ENCODE measurements at places on chromosomes 13 and 19.

DNA sequence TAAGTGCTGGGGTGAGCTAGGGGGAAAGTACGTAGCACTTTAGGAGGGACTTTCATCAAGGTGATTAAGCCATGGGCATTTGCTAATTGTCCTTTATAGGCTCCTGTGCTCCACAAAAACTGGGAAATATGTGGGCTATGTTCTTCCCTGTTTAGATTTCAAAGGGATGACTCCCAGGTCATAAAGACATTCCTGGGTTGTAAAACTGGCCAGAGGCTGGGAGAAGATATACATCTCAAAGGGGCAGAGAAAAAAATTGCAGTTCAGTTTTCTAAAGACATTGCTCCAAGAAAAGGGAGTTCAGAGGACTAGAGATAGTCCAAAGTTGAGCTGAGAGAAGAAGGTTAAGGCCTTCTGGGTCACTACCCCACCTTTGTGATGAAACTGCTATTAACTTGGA, 204.8 kb downstream of the MYO16 start:
- DNase-seq = no peak

DNA sequence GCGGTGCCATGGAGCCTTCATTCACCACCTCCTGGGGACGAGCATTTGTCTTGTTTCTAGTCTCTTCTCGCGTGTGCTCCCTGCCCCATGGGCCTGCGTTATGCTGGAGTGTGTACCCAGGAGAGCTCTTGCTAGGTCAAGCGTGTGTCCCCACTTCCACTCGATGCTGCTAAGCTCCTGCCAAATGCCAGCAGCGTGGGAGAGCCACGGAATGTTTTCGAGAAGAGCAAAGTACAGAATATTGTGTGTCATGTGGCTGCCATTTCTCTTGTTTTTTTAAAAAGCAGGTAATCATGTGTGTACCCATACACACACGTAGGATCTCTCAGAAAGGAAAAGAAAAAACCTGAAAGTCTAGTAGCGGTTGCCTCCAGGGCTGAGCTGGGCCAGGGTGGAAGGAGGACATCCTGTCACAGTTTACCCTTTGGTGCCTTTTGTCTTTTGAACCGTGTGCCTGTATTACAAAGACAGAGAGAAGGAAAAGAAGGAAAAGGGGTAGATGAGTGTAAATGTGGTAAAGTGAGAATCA, 28.6 kb downstream of the PAK4 start:
- no peak for DNase-seq

DNA sequence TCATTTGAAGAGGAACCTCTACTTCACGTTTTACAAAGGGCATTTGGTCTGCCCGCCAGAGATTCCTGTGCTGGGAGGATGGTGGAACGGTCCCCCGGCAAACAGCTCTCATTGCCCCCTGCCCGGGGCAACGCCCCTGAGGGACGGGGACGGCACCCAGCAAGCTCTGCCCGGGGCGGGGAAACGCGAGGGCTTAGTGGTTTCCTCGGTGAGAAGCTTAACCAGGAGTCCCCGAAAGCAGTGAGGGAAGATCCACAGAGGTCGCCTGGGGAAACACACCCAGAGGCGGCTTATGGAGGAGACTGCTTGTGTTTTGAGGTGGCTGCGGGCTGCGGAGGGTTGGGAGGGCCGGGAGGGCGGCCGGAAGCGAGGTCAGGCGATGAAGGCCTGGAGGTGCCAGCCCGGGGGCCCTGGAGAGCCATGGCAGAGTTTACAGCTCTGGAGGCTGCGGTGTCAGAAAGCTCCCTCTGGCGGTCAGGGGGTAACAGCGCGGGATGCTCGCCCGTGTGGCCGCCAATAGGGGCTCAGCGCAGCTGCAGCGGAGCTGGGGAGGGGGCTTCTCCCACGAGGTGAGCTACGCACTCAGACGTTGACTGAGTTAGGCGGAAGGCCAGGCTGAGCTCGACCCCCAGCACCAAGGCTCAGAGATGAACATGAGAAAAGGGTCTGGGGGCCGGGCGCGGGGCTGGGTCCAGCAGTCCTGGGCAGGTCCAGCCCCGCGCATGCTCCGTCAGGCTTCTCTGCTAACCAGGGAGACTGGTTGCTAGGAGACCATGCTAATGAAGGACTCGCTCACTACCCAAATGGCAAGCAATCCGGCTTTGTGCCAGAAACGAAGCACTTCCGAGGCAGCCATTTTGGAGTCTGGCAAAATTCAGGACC, 652 bp upstream of the TPGS1 start:
- peak; percentile 99 for DNase-seq

- no peak for DNase-seq
Measured at GRCh38 chr19:5341448-5341820, 822 bp upstream of the PTPRS start.

GRCh38 chr19:38868551-38868950, 9.5 kb downstream of the RINL start:
- DNase-seq = no peak

DNA sequence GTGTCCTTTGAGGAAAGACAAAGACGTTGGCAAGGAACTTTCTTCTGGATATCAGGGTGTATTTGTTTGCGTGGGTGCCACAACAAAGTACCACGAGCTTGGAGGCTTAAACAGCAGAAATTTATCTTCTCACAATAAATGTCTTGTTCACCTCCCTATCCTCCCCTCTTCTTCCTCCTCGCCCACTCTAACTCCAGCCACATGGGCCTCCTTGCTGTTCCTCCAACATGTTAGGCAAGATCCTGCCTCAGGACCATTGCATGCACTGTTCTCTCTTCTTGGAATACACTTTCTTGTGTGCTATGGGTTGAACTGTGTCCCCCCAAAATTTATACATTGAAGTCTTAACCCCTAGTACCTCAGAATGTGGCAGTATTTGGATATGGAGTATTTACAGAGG, 45.7 kb downstream of the VAV1 start:
- DNase-seq = no peak

- DNase-seq = peak; percentile 18
Measured at GRCh38 chr19:3968556-3969434, 2.1 kb downstream of the DAPK3 start.

DNA sequence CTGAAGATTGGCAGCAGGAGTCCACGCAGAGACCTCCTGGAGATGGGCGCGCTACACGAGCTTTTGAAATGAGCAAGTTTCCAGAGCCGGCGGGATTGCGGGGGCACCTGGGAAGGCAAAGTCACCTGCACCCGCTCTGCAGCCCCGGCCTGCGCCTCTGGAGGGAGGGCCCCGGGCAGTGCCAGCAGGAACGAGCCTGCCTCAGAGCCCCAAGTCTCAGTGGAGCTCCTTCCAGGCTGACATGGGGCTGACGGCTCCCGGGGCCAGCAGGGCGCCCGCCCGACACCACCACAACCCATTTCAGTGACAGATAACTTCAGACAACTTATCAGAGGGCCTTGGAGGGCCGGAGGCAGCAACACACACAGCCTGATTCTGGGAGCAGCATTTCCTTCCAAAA, 45.0 kb downstream of the RASA3 start:
- DNase-seq = no peak

GRCh38 chr13:36841391-36841790, 22.4 kb downstream of the RFXAP start:
- DNase-seq = no peak

DNA sequence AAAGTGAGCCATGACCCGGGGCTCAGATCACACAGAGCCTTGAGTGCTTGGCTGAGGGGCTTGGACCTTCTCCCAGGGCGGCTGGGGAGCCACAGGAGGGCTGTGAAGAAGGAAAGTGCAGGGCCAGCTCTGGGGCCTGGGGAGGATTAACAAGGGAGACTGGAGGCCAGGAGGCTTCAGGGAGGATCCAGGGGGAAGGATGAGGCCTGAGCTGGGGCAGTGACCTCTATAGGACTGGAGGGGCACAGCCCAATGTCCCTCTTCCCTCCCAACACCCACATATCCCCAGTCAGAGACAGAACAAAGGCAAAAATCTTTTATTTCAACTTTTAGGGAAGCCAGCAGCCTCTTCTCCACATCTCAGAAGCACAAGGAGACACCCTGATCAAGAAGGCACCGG, 4.7 kb upstream of the SLC17A7 start:
- no peak for DNase-seq

DNA sequence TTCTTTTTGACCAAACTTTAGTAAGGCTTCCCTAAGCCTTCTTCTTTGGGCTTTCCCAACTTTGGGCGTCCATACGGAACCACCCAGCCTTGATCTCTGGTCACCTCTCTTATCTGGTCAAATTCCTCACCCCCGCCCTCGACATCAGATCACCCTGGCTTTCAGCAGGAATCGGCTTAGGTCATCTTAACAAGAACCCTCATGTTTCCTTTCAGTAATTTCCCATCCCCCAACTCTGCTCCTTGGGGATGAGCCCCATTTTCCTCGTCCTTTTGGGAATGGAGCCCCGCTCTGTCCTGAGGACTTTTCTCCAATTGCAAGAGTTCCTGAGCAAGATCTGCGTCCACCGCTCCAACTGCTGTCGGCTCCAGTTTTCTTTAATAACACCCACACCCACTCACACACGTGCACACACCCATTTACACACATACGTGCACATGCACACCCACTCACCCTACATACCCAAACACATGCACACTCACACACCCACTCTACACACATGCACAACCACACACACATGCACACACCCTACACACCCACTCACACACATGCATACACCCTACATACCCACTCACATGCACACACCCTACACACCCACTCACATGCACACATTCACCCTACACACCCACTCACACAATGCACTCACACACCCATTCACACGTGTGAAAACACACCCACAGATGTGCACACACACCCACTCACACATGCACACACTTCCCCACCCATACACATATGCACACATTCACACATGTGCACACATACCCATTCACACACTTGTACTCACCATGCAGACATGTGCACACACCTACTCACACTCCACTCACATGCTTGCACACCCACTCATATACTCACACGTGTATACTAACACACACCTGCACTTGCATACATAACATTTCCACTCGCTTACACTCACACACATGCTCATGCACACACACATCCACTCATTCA, 87.0 kb upstream of the TM9SF2 start:
- DNase-seq = no peak

DNA sequence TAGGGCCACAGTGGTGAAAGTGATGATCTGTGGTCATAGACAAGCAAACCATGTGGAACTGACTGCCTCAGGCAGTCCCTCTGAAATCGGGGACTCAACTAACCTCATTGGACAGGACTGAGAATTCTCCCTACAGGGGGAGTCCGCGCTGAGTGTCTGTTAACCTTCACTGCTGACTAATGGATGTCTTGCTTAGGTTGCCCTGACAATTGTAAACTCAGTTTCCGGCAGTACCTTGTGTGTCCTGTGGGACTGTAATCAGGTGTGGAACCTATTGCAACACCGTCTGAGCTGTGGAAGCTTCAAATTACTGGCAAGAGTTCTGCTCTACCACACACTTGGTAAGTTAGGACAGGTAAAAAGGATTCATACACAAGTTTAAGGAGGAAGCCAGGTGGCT, 21.8 kb downstream of the ZNF77 start:
- no peak for DNase-seq

Data from midbrain (tissue), 1 donor.